ENCODE measurements at places on chromosomes 2 and 18.

- DNase-seq = no peak
Measured at GRCh38 chr18:78247615-78248289, 731.9 kb upstream of the SALL3 start.

- no peak for DNase-seq
Measured at GRCh38 chr2:174014699-174015070, 49.5 kb upstream of the SP3 start.

GRCh38 chr2:129301431-129301913 lies 678.0 kb upstream of the RAB6C start:
- DNase-seq = no peak

GRCh38 chr2:43041661-43042360 lies 184.6 kb downstream of the ZFP36L2 start:
- DNase-seq = no peak

DNA sequence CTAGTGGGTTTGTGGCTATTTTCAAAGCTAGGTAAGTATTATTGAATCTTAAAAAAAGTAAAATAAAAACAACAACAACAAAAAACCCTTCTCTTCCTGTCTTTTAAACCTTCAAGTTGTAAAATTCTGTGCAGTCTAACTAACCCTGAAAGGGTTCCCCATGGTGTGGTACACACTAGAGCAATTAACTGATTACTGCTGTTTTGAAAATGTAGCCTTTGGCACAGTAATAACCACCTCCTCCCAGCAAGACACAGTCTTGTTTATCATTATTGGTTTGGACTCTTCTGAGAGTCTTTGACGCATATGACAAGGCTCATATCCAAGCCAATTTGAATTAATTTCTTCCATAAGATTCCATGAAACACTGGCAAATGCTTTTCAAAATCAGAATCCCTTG lies 2184.6 kb upstream of the PIK3C3 start:
- DNase-seq = no peak

GRCh38 chr18:62384610-62385097 lies 59.5 kb downstream of the TNFRSF11A start:
- DNase-seq = no peak

DNA sequence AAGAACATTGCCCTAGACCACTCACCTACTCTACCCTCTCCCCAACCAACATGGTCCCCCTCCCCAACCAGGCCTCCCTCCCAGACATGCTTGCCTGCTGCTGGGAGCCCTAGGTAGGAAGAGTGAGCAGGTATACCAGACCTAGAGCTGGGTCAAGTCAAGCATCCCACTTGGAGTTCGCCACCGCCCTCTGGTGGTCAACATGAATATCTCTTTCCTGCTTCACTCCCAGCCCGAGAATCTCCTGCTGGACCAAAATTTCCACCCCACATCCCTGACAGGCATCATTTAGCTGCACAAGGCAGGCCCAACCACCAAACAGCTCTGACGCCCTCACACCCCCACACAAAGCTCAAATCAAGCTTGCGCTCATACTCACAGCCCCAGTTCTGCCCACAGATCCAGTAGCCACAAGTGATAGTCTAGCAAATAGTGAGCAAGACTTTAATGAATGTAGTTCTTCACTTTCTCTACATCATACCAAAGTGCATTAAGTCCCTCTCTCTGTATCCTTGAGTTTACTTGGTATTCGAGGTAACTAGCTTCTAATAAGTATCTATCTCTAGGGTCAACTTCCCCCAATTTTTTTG lies 116.0 kb downstream of the TNS1 start:
- peak; percentile 59 for DNase-seq

DNA sequence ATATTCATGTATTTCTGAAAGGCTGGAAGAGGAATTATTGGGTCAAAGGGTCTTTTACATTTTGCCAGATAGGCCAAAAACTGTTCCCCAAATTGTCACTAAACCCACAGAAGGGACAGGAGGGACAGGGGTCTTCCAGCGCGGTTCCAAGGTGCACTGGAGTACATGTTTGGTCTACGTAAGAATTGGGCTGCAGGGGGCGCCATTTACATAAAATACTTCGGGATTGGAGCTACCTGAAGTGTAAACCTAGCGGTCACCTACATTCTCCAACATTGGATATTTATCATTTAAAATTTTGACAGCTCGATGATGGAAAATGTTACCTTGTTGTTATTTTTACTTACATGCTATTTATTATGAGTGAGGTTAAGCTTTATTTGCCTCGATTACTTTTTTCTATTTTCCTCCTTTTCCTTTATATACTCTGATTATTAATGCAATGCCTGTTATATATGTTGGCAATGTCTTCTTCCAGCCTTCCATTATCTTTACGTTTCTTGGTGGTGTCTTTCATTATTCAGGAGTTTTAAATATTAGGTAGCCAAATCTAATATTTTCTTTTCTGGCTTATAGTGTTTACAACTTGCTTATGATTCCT lies 43.0 kb upstream of the RAB6C start:
- DNase-seq = peak; percentile 35

- no peak for DNase-seq
Measured at GRCh38 chr2:183037553-183038340, 510 bp downstream of the NCKAP1 start.

GRCh38 chr2:43083710-43084698 lies 142.4 kb downstream of the ZFP36L2 start:
- no peak for DNase-seq

DNA sequence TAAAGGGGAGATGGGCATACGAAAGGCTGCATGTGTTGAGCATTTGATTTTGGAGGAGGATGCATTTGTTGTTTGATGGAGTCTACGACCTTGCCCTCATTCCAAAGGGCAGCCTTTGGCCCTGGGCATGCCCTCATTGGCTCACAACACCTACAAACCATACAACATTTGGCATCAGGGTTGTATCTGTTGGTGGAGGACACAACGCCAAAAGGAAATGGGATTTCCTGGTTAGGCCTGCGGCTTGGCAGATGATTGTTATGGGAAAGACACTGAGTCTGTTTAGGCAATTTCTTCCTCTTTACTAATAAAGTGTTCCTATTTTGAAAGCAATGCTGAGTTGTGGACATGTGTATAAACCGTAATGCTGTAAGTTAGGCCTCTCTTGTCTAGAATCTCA lies 246.9 kb downstream of the LDLRAD4 start:
- no peak for DNase-seq

- DNase-seq = no peak
Measured at GRCh38 chr18:3931542-3932112, 481.7 kb downstream of the TGIF1 start.

DNA sequence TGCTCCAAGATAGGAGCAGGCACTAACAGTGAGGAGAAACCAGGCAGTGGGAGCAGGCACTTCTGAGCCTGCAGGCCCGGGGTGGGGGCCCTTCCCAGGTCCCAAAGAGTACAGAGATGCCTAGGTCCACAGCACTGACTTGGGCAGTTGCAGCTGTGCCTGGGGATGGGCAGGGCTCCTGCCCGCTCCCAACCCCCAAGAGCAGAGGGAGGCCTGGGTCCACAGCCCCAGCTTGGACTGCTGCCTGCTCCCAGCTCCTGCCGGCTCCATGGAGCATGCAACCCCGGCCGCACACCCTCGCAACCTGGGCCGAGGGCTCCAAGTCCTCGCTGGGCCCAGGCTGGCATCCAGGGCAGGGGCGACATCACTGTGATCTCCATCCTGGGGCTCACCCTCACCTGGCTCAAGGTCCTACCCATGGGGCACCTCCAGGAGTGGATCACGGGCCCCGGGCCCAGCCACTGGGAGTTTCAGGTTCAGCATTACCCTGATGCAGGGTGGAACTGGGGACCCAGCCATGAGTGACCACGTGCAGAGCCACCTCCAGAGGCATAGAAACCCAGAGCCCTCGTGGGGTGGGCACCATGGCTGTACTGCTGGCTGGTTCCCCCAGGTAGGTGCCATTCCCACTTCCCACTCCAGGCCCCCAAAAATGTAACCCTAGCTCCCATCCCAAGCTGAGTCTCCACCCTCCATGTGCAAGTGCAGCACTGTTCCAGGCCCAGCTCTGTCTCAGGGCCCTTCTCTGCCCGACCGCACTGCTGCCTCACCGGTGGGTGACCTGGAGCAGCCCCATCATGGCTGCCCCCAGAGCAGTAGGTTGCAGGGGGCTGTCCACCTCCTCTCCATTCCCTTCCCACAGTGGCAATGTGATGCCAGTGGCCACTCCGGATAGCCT lies 325.6 kb downstream of the NR4A2 start:
- DNase-seq = no peak

- no peak for DNase-seq
Measured at GRCh38 chr2:85838181-85838580, 50.6 kb downstream of the ST3GAL5 start.

- no peak for DNase-seq
Measured at GRCh38 chr2:96359866-96360265, 24.3 kb downstream of the NCAPH start.

DNA sequence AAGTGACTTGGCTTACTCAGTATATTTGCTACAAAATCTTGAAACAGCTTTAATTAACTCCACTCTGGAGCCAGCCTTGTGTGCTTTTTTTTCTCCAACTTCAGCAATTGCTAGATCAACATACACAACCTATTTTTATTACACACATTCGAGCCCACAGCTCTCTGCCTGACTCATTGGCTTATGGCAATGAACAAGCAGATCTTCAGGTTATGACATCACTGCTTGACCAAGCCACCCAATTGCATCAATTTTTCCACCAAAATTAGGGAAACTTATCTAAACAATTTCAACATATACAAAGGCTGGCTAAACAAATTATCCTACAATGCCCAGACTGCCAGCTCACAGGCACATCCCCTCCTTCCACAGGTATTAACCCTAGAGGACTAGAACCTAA lies 39.6 kb upstream of the PDK1 start:
- no peak for DNase-seq

DNA sequence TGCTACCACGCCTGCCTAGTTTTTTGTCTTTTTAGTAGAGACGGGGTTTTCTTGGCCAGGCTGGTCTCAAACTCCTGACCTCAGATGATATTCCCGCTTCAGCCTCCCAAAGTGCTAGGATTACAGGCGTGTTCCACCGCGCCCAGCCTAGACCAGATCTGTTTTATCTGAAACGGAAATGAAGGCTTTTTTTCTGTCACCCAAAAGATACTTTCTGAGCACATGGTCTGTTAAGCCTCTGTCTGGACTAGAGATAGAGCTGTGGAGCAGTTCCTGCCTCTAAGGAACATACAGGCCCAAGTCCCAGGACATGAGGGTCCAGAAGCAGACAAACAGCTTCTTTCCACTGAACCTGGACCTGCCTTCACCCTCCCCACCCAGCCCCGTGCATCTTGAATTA lies 43.6 kb upstream of the PTMA start:
- DNase-seq = no peak

Measured in activated naive CD8-positive, alpha-beta T cell treated with anti-CD3 and anti-CD28 coated beads for 36 hours (primary cell).